AG10803 (cell line): ENCODE measurements at places on chromosomes 11 and 22.

DNA sequence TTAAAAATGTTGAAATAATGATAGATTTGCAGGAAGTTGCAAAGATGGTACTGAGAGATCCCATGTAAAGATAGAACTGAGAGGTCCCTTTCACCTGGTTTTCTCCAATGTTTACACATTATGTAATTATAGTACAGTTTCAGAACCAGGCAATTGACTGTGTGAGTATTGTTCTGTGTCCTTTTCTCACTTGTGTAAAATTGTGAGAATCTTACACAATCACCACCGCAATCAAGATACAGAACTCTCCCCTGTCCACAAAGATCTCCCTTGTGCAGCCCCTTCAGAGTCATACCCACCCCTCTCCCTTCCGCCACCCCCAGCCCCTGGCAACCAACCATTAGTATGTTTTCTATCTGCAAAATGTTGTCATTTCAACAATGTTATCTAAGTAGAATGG is 119.8 kb upstream of the NAV2 start:
- no peak for DNase-seq

DNA sequence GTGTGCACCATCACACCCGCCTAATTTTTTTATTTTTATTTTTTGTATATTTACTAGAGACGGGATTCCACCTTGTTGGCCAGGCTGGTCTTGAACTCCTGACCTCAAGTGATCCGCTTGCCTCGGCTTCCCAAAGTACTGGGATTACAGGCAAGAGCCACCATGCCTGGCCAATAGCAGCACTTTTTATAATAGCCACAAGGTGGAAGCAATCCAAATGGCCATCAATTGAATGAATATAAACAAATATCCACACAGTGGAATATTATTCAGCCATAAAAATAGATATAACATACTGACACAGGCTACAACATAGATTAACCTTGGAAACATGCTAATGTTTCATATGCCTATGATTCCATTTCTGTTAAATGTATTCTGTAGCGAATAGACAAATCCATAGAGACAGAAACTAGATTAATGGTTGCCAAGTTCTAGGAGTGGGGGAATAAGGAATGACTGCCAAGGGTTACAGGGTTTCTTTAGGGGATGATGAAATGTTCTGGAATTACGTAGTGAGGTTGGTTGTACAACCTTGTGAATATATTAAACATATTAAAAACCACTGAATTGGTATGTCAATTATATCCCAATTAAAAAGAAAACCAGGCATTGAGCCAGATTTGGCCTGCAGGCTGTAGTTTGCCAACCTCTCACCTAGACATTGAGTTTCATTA is 4.8 kb downstream of the VPS51 start:
- DNase-seq: no peak

GRCh38 chr11:111540937-111541253 is 375 bp downstream of the LAYN start:
- no peak for DNase-seq

DNA sequence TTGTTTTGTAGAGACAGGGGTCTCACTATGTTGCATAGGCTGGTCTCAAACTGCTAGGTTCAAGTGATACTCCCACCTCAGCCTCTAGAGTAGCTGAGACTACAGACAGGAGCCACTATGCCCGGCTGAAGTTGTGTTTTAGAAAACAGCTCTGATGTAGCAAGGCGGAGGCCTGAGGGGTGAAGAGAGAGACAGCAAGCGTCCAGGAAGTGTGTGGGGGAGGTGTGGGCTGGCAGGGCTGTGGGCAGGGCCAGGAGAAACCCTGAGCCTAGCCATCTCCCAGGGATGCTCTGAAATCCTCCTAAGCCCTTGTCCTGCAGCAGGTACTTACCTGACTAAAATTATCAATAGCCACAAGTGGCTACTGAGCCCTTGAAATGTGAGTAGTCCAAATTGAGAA is 16.1 kb upstream of the RPS3 start:
- DNase-seq: no peak

- no peak for DNase-seq
Measured at GRCh38 chr11:83011333-83012167, 60.1 kb downstream of the RAB30 start.

DNA sequence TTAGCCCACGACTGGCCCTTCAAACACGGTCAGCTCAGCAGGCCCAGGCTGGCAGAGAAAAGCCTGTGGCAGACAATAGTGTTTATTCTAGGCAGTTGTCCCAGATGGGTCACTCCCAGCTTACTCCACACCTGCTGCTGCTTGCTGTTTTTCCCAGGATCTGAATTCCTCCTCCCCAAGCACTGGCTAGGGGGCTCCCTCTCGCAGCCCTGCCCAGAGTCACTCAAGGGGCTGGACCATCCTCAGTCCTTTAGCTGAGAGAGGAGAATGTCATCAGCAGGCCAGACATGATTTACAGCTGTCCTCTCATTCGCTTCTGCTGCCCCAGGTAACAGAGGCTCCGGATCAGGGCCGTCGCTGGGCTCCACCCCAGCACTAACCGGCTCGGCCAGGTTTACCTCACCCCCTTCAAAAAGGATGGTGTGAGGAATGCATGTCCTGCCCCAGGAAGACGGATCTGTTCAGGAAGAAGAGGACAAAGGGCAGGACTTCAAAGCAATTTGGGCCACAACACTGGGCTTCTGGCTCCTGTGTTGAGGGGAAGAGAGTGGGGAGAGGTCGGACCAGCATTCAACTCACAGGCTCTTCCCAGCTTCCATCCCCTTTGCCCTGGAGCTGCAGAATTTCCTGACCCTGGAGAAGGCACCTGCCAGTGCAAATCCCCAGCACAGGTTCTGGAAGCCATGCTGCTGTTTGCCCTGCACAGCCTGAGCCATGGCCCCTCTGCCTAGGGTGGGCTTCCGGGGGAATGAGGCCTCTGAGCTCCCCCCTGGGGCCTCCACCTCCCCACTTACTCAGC is 59.7 kb upstream of the BARX2 start:
- no peak for DNase-seq

GRCh38 chr11:85947431-85948272 is 92.5 kb downstream of the CCDC83 start:
- DNase-seq: peak; percentile 93

DNA sequence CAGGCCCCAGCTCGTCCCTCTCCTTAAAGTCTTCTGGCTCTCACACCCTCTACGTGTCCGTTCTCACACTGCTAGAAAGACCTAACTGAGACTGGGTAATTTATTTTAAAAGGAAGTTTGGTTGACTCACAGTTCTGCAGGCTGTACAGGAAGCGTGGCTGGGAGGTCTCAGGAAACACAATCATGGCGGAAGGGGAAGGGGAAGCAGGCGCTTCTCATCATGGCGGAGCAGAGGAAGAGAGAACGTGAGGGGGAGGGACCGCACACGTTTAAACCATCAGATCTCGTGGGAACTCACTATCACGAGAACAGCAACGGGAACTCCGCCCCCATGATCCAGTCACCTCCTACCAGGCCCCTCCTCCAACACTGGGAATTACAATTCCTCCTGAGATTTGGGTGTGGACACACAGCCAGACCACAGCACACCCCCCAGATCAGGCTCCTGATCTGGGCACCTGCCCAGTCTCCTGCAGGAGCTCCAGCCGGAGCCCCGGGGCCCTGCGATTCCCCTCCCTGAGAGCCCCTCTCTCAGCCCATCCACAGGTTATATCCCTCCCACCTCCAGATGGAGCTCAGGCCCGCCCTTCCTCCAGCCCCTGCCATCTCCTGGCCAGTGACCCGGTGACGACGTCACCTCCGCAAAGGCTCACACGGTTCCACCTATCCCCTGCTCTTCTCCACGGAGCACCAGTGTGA is 170.2 kb downstream of the BRD1 start:
- DNase-seq: no peak
